ENCODE measurements at places on chromosomes 5 and 9. TPM values are rescaled to one million over a fixed set of nuclear protein-coding genes. Genes with fewer than 3 reads are reported as not detected.

Gene LEAP2
- total RNA-seq = not detected

Gene EGFLAM
- not detected for total RNA-seq

Gene SOX30
- not detected for total RNA-seq

Gene ROR2
- 3.2 TPM for total RNA-seq
